ENCODE measurements at places on chromosomes 7 and 10.

DNA sequence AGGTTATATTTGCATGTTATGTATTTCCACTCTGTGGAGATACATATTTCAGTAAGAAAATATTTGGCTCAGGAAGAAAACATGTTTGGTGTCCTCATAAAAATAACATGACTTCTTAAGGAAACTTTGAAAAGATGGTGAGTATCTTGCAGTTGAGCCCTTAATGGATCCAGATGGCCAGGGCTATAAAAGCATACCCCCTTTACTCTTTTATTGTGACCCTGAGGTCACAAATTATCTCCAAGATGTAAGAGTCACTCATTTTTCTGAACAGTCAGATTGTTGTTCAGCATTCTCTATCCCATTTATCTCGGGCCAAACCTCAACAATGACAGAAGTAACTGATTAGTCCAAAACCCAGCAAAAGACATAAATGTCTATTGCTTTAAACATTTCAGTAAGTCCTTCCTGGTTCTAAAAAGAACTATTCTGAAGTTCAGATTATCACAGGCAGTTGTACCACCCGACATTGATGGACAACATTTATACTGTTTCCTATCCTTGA, 539.4 kb downstream of the PARD3 start:
- DNase-seq: no peak

- DNase-seq: no peak
These were observed 355.0 kb downstream of the RNLS start for GRCh38 chr10:88228130-88228529.

GRCh38 chr7:75937958-75938786, 23.2 kb downstream of the POR start:
- DNase-seq: no peak

DNA sequence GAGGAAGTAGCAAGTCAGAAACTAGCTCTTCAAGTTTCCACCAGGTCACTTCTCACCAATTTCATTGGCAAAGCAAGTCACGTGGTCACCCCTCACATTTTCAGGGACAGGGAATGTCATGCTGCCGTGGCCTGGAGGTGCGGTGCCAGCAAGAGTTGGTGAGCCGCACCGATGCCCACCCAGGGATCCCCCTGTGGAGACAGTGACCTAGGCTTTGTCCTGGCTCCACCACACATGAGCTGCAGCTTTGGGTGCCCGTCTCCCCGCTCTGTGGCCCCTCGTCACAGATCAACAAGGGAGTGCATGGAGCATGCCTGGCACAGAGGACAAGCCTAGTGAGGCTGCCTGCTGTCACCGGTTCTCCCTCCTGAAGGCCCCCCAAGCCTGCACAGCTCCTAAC, 226.7 kb upstream of the PPP2R2D start:
- DNase-seq: no peak

DNA sequence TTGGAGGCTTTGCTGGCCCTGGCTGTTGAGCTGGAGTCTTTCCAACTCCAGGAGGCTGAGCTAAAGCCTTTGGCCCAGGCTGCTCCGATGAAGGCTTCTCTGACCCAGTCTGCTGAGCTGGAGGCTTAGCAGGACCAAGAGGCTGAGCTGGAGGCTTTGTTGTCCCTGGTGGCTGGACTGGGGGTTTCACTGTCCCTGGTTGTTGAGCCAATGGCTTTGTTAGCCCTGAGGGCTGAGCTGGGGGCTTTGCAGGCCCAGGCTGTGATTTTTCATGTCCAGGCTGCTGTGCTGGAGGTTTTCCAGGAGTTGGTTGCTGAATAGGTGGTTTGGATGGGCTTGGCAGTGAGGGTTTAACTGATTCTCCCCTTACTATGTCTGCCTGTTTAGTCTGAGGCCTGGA, 7.3 kb downstream of the PCLO start:
- no peak for DNase-seq

GRCh38 chr7:96832092-96832662, 122.5 kb upstream of the SEM1 start:
- no peak for DNase-seq

- no peak for DNase-seq
These were observed 8.8 kb upstream of the STN1 start for GRCh38 chr10:103926722-103927319.

- no peak for DNase-seq
These were observed 84.8 kb downstream of the FOXL3 start for GRCh38 chr7:374706-375311.

DNA sequence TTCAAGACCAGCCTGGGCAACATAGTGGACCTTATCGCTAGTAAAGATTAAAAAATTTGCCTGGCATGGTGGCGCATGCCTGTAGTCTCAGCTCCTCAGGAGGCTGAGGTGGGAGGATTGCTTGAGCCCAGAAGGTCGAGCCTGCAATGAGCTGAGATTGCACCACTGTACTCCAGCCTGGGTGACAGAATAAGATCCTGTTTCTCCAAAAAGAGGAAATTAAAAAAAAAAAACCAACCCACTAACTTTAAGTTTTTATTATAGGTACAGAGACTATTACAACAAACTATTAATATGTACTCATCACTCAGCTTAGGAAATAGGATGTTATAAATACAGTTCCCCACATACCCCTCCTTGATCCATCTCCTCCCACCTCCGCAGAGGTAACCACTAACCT, 30.2 kb downstream of the DHTKD1 start:
- no peak for DNase-seq

GRCh38 chr10:25505466-25505865, 330.7 kb downstream of the GPR158 start:
- no peak for DNase-seq

- DNase-seq: no peak
These were observed 15.4 kb downstream of the TAS2R41 start for GRCh38 chr7:143492799-143493739.

DNA sequence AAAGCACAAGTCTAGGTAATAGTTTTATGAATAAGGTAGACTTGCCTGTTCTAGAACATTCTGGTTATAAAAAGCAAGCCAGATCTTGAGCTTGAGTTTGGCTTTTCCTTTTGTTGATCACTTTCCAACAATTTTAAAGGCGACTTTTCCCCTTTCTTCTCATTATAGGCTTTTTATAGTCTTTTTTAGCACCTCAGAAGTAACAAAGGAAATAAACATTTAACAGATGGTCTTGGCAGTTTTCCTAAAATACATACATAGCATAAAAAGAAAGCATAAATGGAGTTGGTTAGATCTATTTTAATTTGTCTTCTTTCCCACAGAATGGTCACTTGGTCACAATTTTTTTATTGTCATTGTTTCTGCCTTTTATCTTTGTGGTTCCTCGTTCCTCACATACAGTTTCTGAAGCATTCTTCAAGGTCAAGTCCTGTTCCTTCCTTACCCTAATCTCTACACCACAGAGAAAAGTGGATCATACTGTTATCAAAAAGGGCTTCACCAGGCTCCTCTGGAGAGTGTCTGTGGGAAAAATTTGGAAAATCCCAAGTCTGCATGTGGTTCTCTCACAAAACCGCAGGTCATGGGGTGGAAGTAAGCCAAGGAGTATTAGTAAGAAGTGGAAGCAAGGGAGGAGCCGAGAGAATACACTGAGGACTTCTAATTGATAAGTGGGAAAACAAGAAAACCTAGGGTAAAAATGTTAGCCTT, 31.3 kb downstream of the THNSL1 start:
- DNase-seq: no peak

GRCh38 chr7:73427902-73428787, 5.4 kb upstream of the FZD9 start:
- no peak for DNase-seq

GRCh38 chr7:114650491-114650890, 235.9 kb downstream of the FOXP2 start:
- no peak for DNase-seq

DNA sequence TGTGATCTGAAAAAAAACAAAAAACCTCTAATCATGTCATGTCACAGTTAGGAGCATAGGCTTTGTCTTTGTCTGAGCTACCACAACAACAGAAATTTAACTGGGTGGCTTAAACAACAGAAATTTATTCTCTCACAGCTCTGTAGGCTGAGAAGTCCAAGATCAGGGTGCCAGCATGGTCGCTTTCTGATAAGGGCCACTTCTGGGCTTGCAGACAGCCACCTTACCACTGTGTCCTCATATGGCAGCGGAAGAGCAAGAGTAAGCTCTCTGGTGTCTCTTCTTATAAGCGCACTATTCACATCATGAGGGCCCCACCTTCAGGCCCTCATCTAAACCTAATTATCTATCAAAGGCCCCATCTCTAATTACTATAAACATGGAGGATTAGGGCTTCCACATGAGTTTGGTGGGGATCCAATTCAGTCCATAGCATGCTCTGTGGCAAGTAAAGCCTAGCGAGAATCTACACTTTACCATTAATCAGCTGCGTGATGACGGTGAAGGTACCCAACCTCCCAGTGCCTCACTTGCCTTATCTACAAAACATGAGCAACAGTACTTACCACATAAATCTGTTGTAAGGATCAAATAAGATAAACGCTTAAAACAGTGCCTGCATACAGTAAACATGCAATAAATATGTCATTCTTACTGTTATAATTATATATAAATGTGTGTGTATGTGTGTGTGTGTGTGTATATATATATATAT, 17.3 kb downstream of the ZNF438 start:
- no peak for DNase-seq

GRCh38 chr10:43471146-43471545, 34.2 kb downstream of the ZNF487 start:
- no peak for DNase-seq

- no peak for DNase-seq
These were observed 56.6 kb downstream of the AHR start for GRCh38 chr7:17355050-17355449.

GRCh38 chr10:30247704-30248103, 101.4 kb downstream of the MTPAP start:
- DNase-seq: no peak

- DNase-seq: no peak
These were observed 16.7 kb downstream of the GPER1 start for GRCh38 chr7:1104516-1105179.

- no peak for DNase-seq
These were observed 1.6 kb downstream of the DNMBP start for GRCh38 chr10:100008142-100008522.

DNA sequence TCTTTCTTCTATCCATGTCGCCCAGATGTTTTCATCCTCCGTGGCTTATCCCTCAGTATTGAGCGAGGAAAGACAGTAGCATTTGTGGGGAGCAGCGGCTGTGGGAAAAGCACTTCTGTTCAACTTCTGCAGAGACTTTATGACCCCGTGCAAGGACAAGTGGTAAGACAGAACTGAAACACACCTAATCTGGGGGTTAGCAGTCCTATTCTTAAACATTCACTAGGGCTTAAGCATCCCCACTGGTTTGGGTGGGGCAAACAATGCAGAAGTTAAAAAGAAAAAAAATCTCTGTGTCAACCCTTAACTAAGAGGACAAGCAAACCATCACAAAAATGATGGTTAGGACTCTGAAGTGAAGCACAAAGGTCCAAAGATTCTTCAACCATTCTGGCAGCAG, 43.8 kb downstream of the SP8 start:
- no peak for DNase-seq

DNA sequence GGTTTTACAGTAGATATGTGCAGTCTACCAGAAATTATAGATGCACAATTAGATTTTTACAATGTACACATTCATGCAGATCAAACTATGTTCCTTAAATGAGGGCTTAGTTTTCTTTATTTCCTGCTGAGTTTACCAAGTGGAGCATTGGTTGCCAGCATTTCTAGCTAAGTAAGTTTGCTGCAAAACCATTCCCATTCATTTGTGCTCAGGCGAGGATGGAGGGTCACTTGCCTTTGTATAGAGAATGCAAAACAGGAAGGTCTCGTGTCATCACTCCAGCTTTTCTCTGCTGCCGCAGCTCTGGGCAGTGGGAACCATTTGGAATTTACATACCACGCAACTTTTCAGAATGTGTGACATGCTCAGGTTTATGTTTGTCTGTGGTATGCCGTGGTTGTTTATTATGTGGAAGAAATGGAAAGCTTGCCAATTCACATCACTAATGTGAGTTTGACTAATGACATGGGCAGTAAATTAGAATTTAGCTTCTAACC, 198.6 kb downstream of the TRIL start:
- no peak for DNase-seq

- no peak for DNase-seq
These were observed 387.2 kb downstream of the TCERG1L start for GRCh38 chr10:130924138-130924819.

DNA sequence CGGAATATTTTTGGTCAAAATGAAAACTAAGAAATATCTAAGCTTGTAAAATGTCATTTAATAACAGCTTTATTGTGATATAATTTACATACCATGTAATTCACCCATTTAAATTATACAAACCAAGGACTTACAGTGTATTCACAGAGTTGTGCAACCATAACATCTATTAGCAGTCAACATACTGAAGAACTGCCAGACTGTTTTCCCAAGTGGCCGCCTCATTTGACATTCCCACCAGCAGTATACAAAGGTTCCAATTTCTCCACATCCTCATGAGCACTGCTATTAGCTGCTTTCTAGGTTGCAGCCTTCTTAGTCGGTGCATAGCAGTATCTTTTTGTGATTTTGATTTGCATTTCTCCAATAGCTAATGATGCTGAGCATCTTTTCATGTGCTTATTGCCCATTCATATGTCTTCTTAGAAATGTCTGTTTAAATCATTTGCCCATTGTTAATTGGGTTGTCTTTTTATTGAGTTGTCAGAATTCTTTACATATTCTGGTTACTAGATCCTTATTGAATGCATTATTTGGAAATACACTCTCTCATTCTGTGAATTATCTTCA, 153.0 kb upstream of the FGFR2 start:
- no peak for DNase-seq

DNA sequence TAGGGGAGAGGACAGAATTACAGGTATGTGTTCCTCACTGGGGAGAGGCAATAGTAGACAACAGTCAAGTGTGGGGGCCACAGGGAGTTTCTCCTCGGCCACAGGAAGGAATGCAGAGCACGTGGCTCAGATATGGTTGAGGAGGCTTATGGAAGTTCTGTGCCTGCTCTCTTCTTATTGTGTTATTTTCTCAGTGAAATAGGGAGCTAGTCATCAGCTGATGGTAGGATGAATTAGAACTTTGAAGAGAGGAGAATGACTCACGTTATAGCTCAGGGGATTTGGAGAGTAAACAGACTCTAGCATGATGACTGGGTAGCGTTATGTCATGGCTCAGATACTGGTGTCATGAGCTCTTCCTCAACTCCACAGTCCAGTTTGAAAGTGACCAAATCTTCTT, 308.3 kb upstream of the IGFBP3 start:
- no peak for DNase-seq

GRCh38 chr10:21702633-21703111, 168.6 kb downstream of the MLLT10 start:
- DNase-seq: no peak

- DNase-seq: no peak
These were observed 19.5 kb upstream of the PTF1A start for GRCh38 chr10:23172429-23173213.

DNA sequence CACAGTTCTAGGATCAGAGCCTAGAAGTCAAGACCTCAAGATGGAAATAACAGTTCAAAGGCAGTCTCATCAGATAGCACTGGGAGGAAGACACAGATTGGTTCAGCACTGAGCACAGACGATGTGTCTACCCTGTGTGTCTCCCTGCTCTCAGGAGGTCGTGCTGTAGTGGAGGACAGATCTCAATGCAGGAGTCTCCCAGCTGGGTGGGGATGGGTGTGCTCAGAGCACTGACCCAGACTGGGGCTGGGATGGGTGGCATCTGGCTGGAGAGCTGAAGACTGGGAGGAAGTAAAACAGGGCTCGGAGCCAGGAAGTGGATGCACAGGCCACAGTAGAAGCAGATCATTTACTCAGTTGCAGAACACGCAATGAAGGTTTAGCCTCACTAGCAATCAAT, 69.5 kb upstream of the GDF10 start:
- DNase-seq: no peak
